GM23248 (cell line): ENCODE measurements at places on chromosomes 1 and 21.

- peak; percentile 43 for DNase-seq
These were observed 32.1 kb downstream of the CD244 start for GRCh38 chr1:160830321-160831153.

DNA sequence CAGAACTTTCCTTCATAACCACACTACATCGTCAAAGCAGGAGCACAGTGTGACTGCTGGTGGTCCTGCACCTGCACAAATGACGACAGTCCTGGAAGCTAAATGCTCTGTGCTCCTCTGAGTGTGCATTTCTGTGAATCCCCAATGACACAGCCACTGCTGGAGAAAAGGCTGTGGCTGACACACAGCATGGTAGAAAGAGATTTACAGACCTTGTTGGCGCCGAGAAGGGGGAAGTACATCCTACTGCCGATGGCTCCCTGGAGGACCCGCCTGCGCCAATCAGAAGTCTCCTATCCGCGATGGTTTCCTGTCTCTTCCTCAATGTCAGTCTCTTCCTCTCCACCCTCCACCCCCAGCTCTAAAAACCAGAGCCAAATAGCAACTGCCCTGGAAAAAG lies 115.4 kb upstream of the RAB4A start:
- no peak for DNase-seq

GRCh38 chr1:34101151-34101550 lies 63.9 kb downstream of the CSMD2 start:
- DNase-seq, result peak; percentile 88

- DNase-seq, result no peak
These were observed 107.3 kb upstream of the POU3F1 start for GRCh38 chr1:38153778-38154470.

DNA sequence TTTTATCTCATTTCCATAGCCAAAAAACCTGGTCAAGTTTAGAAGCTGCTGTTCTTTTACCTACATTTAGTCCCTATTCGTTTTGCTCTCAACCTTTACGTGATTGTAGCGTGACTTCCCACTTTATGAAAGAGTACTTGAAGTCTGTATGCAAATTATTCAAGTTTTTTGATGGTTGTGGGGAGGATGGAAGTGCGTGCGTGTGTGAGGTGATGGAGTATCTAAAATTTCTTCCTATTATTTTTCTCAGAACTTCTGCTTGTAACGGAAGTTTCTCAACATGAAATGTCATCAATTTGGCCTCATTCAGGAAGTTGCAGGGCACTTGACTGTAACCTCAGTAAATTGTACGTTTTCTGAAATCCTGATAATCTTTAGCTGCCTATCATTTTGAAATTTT lies 64.0 kb downstream of the SAMSN1 start:
- DNase-seq, result no peak

- DNase-seq, result peak; percentile 70
These were observed 7.3 kb upstream of the DEDD start for GRCh38 chr1:161139766-161140165.

- DNase-seq, result no peak
These were observed 121.6 kb upstream of the IRF2BP2 start for GRCh38 chr1:234731569-234732085.

- DNase-seq, result peak; percentile 91
These were observed 27.3 kb upstream of the ZNF362 start for GRCh38 chr1:33228935-33229487.

DNA sequence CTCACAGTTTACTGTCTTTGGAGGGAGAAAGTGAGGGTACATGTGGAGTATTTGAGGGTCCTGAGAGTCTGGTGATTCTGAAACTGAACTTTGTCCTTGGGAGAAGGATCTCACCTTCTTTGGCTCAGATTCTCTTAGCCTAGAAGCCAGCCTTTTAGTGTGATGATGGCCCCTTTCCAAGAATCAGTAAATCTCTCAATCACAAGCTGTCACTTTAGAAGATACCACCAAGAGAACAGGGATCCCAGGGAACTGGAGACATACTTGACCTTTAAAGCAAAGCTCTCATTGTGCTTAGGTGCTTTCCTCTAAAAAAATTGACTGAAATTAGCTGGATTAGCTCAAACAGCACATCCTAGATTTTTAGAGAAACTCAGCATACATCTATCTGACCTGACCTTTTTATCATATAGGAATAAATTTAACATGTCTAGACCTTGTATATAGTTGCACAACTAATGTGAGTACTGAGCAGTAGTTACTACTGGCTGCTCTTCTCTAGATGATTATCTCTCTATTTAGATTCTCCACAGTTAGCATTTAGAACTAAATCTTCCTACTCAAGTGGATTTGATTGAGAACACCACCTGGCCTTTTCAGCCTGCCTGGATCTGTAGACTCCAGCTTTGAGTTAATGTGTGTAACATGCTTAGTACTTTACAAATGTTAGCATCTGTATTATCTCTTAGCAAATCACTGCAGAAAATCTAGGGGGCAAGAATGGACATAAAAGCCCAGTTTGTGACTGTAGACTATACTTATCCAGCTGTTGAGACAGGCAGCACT lies 157.7 kb downstream of the MAST2 start:
- no peak for DNase-seq

DNA sequence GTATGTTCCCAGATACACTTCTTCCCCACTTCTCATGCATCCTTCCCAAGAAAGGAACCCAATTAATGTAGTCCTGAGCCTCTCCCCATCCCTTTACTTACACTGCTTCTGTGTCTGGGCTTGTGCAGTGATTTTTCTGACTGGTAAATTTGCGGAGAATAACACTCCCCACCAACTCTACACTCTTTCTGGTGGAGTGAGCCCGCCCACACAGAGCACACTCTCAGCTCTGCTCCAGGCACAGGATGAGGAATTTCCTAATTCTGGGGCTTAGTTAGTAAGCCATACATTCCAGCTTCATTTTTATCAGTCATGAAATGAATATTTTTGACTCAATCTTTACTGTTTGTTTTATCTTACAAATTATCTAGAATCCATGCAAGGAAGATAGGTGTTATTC lies 38.6 kb downstream of the FMO4 start:
- DNase-seq, result no peak

- no peak for DNase-seq
These were observed 17.3 kb downstream of the SLC6A9 start for GRCh38 chr1:44013949-44014348.
